CD4-positive, alpha-beta memory T cell (primary cell): ENCODE measurements at places on chromosomes 3 and 15.
A peak's percentile ranks its signal among the peaks of the same experiment; 100 is the strongest.

GRCh38 chr3:121295452-121295851, 250.3 kb downstream of the POLQ start:
- DNase-seq, result no peak

GRCh38 chr3:13348100-13348499, 72.0 kb downstream of the NUP210 start:
- DNase-seq, result no peak

DNA sequence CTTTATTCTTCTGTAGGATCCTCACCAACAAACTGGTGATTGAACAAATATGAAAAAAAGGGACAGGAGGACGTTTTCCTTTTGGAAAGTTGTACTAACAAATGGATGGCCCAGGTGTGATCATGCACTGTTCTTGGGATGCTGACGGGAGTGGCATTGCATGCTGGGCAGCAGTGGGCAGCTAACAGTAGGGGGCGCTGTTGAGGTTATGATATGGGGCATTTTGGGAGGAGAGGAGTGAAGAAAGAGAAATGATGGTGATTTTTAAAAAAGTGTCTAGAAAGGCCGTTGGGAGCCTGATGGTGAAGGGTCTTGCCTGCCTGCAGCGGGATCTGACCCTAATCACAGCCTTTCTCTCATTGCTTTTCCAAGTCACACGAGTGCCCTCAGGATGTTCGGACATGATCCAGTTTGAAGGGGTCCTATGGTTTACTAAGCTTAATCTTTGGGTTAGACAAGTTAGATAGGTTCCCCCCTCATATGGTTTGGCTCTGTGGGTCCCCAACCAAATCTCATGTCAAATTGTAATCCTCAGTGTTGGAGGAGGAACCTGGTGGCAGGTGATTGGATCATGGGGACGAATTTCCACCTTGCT, 46.2 kb upstream of the PRTG start:
- peak; percentile 37 for DNase-seq

- DNase-seq, result no peak
Measured at GRCh38 chr15:81419332-81419943, 45.4 kb upstream of the TMC3 start.

DNA sequence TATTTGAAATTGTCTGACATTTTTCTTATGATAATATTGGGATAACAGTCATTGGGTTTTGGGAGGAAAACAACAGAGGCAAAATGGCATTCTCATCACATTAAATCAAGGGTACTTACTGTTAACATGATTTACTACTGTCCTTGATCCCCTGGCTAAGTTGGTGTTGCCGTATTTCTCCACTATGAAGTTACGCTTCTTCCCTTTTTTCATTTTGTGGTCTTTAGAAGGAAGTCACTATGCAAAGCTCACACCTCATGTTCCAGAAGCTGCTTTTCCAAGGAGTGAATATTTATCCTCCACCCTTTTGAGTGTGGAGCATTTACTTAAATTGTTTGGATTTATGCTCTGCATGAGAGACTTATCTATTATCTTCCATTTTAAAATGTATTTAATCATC, 63.7 kb downstream of the ALCAM start:
- no peak for DNase-seq

DNA sequence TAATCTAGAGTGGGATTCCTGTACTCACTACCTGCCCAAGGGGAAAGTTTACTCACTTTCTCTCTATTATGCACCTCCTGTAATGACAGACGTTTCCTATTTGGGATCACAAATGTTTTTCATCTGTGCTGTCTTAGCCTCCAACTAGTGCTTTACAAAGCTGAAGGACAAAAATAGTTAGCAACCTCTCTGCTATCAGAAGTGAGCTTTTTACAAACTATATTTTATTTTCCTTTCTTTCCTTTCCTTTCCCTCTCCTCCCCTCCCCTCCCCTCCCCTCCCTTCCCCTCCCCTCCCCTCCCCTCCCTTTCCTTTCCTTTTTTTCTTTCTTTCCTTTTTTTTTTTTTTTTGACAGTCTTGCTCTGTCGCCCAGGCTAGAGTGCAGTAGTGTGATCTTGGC, 130.8 kb downstream of the UNC13C start:
- DNase-seq, result no peak

DNA sequence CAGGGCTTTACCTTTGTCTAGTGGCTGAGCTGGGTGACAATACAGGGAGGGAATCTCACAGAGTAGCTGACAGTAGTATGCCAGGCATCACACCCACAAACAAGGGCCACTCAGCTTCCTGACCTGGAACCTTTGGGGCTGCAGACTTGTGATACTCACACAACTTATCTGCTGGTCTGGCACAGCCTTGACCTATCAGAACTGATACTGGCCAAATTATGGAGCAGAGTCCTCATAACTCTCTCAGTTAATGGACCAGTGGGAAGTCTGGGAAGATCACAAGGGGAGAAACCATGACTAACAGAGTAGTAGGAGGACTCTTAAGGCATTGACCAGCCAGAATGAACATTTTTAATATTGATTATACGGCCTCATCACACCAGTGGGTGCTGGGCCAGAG, 19.4 kb downstream of the MRPL46 start:
- DNase-seq, result no peak

GRCh38 chr3:76361010-76361409, 575.7 kb upstream of the ZNF717 start:
- no peak for DNase-seq

GRCh38 chr15:36844534-36844998, 255.8 kb downstream of the MEIS2 start:
- DNase-seq, result no peak

GRCh38 chr15:97961067-97961954, 808 bp downstream of the ARRDC4 start:
- DNase-seq, result no peak

- DNase-seq, result no peak
Measured at GRCh38 chr3:169173231-169173630, 490.3 kb downstream of the MECOM start.

DNA sequence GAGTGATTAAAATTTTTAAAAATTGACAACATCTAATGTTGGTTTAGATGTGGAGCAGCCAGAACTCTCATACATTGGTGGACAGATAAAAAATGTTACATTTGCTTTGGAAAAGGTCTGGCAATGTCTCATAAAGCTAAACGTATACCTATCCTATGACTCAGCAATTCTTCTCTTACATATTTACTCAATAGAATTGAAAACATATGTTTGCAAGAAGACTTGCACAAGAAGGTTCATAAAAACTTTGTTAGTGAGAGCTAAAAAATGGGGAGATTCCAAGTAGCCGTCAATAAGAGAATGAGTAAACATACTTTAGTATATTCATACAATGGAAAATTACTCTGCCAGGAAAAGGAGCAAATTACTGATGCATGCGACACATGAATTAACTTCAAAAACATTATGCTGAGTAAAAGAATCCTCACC, 30.0 kb downstream of the MASP1 start:
- no peak for DNase-seq

DNA sequence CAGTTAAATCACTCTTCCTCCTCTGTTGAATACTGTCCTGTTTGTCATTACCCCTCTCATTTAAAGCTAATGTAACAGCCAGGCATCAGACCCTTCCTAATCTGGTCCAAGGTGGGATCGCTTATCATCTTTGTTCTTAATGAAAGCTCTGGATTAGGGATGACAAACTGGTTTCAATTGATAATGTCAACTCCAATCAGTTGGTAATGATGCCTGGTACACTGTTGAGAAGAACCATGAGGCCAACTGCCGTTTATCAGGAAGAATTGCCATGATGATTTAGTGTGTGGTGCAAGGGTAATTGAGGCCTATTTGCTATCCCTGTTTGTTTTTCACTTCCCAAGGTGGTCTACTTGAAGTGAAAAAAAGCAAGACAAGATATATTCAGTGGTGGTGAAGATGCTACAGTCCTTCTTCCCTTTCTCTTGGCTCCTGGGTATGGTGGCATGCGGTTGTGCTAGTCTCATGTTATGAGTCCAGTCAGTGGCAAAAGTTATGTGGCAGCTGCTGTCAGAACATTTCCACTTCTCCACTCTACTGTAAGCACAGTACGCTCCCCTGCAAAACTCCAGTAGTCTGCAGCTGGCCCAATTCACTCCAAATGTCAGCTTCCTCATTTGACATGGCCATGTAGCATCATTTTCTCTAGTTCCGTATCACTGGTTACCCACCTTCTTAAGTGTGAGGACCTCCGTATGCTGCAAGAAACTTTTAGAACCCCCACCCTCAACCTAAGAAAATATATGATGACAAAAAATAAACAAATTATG, 72.5 kb downstream of the MORC1 start:
- DNase-seq, result no peak
